ENCODE measurements at places on chromosomes 11 and 22.
A peak's percentile ranks its signal among the peaks of the same experiment; 100 is the strongest.

- DNase-seq, result no peak
Measured at GRCh38 chr11:128448981-128449713, 138.2 kb downstream of the ETS1 start.

- DNase-seq, result no peak
Measured at GRCh38 chr22:23177197-23177596, 3.1 kb upstream of the BCR start.

GRCh38 chr11:110490886-110491285, 61.1 kb downstream of the FDX1 start:
- DNase-seq, result no peak

GRCh38 chr11:8283465-8284230, 20.0 kb upstream of the LMO1 start:
- DNase-seq, result no peak

DNA sequence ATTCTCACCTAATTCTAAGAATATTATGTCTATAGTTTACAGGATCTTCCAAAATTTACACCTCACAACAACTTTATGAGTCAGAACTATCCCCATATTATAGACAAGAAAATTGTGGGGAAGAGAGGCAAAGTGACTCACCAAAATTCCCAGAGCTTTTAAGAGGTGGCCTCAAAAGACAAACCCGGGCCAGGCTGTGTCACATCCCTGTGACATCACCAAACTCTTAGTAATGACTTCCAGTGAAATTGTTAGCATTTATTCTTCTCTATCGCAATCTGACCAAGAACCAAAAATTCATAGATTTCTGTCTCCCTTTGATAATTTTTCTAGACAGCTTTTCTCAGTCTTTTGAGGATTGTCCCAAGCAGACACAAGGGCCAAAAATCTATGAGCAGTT, 134.3 kb downstream of the SNX19 start:
- DNase-seq, result no peak

DNA sequence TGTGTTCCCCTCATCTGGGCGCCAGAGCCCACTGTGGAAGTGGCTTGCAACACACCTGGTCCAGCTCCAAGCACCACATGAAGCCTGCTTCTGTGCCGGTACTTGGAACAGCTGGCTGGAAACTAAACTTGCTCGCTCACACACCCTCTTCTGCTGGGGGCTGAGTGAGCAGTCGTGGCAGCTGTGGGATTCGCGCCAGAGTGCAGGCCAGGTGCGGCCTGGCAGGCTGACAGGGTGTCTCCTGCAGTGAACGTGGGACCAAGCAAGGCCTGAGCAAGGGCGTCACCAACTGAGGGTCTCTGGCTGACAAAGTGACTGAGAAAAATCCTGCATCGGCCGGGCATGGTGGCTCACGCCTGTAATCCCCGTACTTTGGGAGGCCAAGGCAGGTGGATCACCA, 15.2 kb downstream of the SMC1B start:
- DNase-seq, result no peak

DNA sequence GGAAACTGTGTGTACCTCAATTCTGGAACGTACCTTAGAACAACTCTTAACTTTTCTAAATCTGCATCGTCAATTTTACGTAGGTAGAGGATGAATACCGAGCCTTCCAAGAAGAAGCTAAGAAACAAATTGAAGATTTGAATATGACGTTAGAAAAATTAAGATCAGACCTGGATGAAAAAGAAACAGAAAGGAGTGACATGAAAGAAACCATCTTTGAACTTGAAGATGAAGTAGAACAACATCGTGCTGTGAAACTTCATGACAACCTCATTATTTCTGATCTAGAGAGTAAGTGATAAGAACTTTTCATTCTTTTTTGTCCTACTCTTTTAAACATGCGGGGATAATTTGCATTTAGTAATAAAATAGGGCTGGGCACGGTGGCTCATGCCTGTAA, 53.5 kb downstream of the SPECC1L start:
- DNase-seq, result no peak

GRCh38 chr11:114236829-114237228, 59.4 kb upstream of the NNMT start:
- no peak for DNase-seq

- no peak for DNase-seq
Measured at GRCh38 chr22:30204742-30205111, 41.8 kb downstream of the LIF start.

DNA sequence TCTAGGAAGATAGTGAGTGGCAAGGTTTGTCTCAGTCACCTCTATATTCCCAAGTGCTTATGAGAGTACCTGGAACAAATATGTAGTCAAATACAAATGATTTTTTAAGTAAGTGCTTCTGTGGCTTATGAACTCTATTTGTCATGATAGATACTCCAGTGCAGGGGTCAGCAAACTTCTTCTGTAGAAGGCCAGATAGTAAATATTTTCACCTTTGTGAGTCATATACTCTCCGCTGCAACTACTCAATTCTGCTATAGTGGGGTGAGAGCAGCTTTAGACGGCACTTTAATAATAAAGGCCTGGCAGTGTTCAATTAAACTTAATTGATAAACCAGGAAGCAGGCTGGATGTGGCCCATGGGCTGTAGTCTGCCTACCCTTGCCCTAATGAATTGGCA, 12.4 kb upstream of the CCDC34 start:
- DNase-seq, result no peak

- no peak for DNase-seq
Measured at GRCh38 chr11:71269603-71270511, 17.5 kb upstream of the SHANK2 start.

DNA sequence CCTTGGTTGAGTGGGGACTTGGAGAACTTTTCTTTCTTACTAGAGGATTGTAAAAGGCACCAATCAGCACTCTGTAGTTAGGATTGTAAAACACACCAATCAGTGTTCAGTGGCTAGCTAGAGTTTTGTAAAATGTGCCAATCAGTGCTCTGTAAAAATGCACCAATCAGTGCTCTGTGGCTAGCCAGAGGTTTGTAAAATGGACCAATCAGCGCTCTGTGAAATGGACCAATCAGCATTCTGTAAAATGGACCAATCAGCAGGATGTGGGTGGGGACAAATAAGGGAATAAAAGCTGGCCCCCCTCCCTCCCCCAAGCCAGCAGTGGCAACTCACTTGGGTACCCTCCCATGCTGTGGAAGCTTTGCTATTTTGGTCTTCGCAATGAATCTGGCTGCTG, 5.5 kb upstream of the DRG1 start:
- DNase-seq, result no peak

DNA sequence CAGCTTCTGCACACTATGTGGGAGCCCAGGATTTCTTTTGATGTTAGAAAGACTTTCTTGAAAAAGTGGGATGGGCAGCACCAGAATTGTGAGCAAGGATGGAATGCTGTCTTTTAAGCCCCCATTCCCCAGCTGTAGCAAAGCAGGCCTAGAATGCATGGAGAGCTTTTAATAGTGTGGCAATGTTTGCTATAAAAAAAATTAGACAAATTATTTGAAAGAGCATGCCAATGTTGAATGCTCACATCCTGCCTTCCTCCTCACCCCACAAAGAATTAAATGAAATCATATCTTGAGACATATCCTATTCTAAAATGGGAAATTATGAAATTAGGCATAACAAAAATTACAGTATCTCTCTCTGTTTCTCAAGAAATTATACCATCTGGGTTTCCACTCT, 154.7 kb downstream of the C11orf91 start:
- no peak for DNase-seq

DNA sequence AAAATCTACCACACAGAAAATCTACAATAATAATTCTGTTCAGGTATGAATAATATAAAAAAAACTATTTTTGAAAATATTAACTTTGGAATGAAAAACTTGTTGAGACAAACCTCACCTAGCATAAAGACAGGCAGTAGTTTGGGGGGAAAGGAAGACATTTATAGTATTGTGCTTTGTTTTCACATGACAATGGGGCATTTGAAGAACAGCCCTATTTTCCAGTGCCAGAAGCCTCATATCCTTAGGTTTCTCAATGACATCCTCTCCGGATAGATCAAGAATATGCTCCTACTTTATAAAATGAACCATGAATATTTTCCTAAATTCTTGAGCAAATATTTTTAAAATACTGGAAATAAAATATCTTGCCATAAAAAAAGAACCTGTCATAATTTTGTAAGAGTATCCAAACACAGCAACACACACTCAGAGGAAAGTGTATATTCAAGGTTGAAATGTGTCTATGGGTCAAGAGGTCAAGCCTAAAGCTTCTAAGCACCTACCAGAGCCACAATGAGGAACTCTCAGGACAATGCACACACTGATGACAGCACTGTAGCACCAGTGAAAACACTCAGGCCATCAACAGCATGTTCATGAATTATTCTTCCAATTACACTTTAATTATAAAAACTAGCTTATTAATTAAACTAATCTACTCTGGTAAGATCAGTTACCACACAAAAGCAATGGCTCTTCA, 68.7 kb downstream of the MRTFA start:
- DNase-seq, result no peak

GRCh38 chr11:93196816-93197379, 893 bp downstream of the SLC36A4 start:
- DNase-seq, result no peak

DNA sequence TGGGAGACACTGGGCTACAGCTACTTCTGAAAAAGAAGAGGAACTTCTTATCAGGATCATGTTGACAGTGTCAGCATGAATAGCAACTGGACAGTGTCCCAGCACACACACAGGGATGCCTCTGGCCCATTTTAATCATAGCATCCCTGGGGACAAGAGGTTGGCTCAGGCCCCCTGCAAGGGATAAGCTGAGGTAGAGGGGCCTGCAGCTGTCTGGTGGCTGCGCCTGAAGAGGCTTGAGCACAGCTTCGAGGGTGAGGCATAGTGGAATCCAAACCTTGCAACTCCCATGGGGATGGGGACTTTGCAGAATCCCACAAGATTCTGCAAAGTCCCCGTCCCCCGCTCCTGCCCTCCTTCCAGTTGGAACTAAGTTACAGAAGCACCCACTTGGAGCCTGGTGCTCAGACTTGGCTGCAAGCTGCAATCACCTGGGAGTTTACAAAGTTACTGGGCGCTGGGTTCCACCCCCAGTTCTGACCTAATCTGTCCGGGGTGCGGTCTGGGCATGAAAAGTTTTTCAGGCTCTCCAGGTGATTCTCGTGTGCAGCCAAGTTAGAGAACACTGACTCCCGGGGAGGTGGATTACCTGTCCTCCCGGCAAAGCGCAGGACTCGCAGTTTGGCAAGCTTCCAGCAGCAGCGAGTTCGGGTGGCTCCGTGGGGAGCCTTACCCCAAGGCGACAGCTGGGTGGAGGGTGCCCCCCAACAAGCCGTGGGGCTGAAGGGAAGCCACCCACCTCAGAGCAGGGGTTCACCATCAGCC, 16.0 kb upstream of the LINC01488 start:
- no peak for DNase-seq

- DNase-seq, result no peak
Measured at GRCh38 chr22:35329114-35329847, 29.6 kb downstream of the TOM1 start.

DNA sequence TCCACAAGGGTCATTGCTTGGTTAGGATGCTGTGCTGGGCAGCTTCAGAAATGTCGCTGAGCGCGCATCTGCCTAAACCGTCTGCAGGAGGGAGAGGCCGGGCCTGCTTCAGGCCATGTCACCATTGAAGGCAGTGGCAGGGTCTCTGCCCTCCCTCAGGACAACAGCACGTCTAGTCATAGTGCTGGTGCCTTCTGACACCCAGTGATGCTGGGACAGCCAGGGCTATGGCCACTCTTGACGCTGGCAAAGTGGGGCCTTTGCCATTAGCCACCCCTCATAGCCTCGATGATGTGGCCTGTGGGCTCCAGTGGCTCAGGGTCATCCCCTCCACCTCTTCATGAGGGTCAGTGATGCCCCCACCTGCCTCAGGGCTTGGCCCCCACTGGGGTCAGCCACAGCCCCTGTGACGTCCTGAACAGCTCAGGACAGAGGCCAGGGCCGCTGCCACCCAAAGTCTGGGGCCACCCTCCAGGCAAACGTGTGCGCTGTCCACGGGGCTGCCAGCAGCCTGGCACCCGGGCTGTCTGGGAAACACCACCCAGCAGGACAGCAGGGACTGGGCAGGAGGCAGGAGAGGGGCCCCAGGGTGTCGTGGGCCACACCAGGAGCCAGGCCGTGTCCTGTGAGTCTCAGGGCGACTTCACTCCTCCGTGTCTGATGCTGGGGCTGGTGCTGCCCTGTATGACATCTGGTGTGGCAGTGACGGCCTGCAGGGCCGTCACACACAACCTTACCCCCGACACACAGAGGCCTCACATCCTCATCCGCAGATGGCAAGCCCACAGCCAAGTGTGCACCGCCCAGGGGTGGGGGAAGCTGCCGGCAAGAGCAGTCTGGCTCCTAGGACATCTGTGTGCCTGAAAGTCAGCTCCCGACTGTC, 42.5 kb downstream of the CERK start:
- no peak for DNase-seq

DNA sequence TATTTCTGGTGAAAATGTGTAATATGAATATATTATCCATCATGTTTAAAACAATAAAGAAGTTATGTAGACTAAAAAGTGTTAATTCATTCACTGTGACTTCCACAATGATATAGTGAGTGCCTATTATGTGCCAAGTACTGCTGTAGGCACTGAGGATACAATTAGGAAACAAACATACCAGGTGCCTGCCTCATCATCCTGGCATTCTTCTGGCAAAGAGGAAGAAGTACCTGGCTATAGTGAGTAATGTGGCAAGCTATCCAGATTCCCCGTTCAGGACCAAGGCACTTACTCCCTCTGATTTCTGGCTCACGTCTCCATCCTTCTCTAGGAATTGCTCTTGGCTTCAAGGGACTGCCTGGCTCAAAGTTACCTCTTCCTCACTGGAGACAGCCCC, 77.5 kb upstream of the CLMP start:
- DNase-seq, result no peak

GRCh38 chr11:79440571-79441460, at the start of gene TENM4:
TENM4 (minus strand) TSS chr11:79441030; CDS start chr11:79069944, 371,086 bp downstream.
- no peak for DNase-seq

GRCh38 chr11:43983221-43983810, 40.9 kb downstream of the C11orf96 start:
- no peak for DNase-seq

- DNase-seq, result peak; percentile 68
Measured at GRCh38 chr11:119474682-119475596, 52.0 kb upstream of the THY1 start.

DNA sequence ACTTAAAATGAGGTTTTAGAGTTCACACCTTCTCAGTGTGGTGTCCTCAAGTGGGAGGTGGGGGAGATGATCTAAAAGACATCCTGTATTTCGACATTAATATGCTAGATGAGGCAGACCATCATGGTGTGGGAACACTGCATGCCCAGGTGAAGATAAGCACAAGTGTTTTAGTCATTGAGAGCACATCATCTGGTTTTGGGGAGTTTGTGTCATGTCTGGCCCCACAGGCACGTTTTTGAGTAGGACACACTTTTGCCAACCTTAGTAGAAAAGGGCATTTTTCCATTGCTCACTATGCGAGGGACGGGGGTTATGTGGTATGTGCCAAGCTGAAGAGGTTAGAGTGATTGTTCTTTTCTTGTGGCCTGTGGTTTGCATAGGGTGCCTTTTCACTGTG, 189.3 kb downstream of the DBX1 start:
- DNase-seq, result peak; percentile 64

DNA sequence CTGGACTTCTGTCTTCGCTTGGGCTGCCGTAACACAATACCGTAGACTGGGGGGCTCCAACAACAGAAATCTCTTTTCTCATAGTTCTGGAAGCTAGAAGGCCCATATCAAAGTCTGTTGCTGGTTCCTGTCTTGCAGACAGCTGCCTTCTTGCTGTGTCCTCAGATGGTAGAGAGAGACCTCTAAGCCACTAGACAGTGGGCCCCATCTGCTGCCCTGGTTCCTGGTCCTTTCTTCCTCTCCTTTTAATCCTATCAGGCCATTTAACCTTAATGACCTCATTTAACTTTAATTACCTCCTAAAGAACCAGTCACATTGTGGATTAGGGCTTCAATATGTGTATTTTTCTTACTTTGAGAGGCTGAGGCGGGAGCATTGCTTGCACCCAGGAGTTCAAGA, 9.4 kb downstream of the CEP164 start:
- no peak for DNase-seq
